ENCODE measurements at places on chromosomes 5 and 9.

GRCh38 chr9:35114113-35114839 lies 1.4 kb downstream of the ATOSB start:
- DNase-seq: no peak

DNA sequence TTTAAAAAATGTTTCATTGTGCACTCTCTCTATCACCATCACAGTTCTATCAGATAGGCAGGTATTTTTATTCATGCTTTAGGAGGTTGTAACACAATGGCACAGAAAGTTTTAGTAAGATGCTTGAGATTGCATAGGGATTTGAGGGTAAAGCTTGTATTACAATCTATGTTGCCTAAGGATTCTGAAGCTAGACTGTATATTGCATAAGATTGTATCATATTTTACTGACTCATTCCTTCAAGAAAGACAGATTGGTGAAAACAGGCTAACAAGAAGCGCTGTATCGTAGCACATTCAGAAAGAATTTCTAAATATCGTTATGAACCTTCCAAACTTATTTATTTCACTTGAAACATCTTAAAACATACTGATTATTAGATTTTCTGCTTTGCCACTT lies 577.7 kb downstream of the EBF1 start:
- DNase-seq: no peak

DNA sequence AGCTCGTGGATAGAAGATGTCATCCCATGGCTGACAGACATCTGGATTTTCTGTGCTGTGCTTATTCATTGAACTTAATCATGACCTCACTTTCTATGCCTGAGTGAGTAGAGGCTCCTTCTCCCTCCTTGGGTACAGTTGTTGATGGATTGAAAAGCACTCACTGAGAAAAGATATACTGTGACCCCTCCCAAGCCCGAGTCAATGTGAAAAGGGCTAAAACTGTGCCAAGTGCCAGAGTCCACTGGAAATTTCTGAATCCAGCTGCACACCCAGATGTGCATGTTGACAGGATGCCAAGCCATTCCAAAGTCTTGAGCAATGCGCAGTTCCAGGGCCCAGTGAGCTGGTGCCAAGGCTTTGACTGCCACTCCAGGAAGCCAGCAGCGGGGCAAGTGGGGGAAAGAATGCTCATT lies 473.0 kb downstream of the NTRK2 start:
- no peak for DNase-seq

- DNase-seq: no peak
Measured at GRCh38 chr9:71863631-71864030, 47.4 kb downstream of the ABHD17B start.

DNA sequence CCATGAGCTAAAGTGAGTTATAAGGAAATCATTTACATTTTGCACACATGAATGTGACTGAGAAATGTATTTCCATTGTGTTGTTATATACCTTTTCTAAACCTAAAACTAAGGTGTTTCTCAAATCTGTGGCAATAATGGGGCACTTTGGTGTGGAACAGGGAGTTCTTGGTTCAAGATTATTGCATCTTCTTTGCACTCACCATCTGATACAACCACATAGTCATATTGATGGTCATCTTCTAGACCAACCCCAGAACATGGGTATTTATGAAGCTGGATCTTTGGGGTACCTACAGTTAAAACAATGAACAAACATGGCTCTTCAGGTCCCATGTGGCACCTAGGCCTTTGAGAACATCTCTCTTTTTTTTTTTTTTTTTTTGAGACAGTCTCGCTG lies 24.6 kb upstream of the SHOC1 start:
- DNase-seq: no peak

- no peak for DNase-seq
Measured at GRCh38 chr9:95055851-95056551, 261.5 kb downstream of the FANCC start.

DNA sequence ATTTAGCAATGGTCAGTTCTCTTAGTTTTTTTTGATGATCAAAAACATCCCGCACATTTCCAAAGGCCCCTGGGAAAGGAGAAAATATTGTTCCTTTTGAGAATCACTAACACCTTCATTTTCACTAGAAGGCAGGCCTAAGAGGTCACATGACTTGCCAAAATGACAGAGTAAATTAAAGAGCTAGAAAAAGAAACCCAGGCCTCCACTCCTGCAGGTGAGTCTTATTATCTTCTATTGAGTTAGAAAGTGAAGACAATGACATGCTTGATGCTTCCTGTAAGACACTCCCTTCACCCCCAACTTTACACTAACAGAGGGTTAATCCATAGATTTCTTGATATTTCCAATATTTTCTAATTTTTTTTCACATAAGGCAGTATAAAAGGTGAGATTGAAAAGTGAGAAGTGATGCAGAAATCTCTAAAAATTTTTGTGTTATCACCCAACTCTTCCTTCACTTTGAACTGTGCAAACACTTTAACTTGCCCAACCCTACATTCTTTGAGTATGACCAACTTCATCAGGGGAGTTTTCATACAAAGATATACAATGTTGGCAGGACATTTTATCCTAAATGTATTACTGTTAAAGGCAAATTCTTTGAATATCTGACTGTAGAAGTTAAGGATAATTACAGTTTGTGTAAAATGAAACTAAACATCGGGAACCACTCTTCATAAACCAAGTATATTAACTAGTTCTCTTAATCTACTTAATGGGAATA lies 57.1 kb downstream of the SUB1 start:
- no peak for DNase-seq

DNA sequence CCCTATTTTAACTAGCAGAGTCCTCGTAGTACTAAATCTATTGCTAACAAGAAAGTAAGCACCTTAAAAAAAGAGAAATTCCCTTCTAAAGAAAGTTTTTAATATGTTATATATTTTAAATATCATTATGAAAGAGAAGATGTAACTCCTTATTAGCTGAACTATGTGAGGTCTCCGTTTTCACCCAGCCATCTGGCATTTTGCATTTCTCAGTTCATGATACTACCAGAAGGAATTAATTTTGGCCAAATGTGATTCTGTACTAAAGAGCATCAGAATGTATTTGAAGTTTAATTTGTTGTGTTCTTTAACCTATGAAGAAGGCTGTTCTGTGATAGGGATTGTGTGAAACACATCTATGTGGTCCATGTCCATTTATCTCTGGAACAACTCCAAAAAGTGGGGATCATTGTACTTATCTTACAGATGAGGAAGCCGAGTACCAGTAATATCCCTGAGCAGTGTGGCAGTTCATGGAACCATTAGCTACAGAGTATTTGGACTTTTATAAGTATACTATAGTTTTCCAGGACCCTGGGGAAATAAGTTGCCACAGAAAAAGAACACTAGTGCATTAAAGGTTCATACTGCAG lies 29.8 kb downstream of the TNFAIP8 start:
- DNase-seq: no peak

DNA sequence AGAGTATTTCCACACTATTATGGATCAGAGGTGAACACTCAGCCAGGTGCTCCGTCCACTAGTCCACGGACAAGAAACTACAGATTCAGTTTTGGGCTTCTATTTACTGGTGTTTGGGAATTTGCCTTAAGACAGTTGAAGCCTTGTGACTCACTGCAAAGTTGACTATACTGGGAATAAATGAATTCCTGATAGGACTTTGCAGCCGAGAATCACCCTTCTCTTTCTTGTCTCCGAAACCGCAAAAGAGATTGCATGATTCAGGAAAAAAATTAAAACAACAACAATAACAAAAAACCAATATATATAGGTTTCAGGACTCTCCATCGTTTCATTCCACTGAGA lies 716 bp downstream of the TMEM171 start:
- no peak for DNase-seq

DNA sequence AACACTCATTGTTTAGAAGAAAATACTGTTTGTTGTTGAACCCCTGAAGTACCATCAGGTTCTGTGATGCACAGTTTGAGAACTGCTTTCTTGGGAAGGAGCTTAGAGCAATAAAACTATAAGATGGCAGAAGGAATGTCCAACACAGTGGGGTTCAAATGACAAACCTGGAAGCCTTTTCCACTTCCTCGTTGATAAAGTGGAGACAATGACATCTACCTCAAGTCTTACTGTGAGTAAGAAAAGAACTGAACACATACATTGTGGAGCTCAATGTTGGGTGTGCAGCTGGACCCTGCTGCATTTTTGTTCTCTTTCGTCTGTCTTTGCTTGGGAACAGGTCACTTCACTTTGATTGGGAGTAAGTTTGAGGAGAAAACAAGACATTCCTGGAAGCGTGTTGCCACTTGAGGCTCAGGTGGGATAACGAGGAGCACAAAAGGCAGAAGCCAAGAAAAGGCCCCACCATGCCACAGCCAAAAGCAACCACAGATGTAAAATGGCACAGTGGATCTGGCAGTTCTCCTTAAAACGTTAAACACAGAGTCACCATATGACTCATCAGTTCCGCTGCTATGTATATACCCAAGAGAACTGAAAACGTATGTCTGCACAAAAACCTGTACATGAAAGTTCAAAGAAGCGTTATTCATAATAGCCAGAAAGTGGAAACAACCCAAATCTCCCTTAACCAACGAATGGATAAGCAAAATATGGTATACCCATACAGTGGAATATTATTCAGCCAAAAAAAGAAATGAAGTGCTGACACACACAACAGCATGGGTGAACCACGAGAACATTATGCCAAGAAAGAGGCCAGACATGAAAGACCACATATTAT lies 42.9 kb upstream of the SUB1 start:
- no peak for DNase-seq

- DNase-seq: peak; percentile 40
Measured at GRCh38 chr5:151051066-151051930, 29.5 kb downstream of the TNIP1 start.

DNA sequence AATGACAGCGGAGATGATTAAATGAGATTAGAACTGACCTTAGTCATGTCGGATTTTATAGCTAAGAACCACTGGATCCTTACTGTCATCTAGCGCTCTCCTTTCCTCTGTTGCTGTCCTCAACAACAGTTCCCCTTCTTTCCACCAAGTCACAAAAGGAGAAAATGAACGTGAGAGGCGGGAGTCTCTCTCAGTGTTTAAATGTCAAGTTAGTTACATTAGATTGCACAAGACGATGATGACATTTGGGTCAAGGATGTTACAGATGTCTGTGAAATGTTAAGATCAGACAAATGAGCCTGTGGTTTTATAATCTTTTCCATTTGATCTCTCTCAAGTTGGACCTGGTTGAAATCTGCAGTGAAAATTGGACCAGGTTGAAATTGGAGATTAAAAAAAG lies 53.5 kb downstream of the FBXO38 start:
- DNase-seq: no peak

DNA sequence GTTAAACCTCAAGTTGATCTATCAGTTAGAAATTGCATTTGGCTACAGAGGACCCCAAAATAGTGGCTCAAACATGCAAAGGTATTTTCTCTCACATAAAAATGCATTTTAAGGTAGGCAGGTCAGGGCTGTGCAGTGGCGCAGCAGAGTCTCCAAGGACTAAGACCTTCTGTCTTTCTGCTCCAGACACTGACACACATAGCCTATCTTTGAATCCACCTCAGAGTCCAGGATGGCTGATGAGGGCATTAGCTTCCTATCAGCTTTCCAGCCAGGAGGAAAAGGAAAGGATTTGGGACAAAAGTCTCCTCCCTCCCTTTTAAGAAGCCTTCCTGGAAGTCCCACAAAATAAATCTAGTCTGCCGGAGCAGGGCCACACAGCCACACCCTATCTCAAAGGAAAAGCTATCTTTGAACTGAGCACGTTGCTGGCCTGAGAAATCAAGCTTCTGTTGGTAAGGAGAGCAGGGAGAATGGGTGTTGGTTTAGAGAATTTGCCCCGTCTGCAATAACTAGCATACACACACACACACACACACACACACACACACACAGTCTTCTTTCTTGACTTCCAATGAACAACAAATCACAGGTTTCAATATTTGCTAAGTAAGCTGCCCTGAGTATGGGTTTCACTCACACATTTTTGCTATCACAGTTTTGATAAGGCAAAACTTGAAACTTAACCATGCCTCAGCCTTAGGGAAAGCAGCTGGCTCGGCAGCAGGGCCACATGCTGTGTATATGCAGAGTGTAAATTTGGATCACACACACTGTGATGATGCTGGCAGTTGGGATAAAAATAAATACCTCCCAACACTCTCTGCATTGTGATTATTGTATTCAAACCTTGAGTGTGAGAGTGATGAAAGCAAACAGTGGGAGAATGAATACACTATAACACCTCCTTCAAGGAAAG lies 116.6 kb upstream of the MAP3K1 start:
- no peak for DNase-seq

GRCh38 chr9:123020796-123021195 lies 12.7 kb upstream of the GPR21 start:
- no peak for DNase-seq

- no peak for DNase-seq
Measured at GRCh38 chr5:149837680-149838269, 106.8 kb downstream of the PDE6A start.

DNA sequence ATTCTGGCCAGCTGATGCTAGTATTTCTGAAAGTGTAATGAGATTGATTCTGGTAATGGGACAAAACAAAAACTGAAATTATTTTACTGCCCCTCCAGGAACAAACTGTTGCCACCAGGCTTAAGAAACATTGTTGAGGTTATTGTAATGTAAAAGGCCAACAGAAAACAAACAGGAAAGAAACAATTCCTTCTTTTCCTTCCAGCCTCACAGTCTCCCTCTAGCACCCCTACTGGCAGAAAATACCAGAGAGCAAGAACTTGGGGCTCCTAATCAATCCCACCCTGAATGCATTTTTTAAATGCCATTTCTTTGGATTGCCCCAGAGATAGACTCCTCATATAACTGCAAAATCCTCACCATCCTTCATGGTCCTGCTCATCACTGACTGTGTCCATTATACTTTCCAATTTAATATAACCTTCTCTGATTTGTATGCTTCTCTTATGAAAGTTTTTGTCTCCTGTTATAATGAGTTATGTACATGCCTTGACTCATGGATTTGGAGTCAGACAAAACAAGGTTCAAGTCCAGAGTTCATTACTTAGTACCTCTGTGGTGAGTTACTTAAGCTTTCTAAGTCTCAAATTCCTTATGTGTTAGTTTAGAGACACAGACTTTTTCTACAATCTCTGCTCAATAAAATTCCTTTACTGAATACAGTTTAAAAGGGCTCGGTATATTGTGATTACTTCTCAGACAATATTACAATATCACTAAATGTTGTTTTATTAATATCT lies 157.9 kb upstream of the FBN2 start:
- no peak for DNase-seq

- DNase-seq: no peak
Measured at GRCh38 chr9:93467062-93467416, 13.7 kb upstream of the FAM120AOS start.

DNA sequence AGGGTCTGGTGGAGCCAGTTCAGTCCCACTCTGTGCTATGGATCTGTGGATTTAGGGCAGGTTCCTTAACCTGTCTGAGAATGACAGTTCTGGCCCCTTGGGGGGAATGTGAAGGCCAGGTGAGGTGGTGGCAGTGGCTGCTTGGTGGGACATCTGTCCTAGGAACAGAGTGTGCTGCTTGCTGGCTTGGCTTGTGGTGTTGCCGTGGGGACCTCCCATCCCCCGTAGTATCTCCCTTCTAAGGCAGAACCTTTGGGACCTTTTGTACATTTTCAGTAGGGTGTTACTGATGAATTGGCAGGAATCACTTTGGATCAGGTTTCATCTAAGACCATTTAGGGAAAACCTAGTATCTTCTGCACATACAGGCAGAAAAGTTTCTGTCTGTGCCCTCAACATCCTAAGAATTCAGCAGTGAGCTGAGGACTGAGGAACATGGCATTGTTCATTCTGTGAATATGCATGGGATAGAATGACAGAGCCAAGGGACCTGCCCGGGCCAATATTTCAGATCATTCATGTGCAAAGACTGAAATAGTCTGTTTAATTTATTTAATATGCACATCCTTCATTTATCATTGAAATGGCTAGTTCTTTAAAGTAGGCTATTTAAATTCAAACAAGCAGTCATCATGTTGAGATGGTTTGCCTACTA lies 64.6 kb downstream of the WNK2 start:
- no peak for DNase-seq
